ENCODE measurements at places on chromosomes 12 and 14. TPM values are rescaled to one million over a fixed set of nuclear protein-coding genes. Genes with fewer than 3 reads are reported as not detected.

DNA sequence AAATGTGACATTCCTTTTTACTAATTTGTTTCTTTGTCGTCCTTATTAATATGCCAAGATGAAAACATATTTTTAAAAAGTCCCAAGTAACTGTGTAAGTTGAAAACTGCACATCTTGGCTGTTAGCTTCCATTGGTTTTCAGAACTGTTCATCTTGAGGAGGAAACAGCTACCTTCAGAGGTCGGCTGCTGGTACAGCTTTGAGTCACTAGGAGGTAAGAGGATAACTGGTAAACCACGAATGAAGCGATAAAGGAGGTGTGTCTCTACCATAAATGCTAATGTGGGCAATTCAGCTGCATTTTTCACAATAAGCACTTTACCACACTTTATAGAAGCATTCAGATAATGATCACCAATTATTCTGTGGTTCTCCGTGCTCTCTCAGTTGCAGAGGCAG lies 137.5 kb upstream of the KRAS start:
- DNase-seq, result peak; percentile 32

The SMIM41 gene
- total RNA-seq, result not detected

DNA sequence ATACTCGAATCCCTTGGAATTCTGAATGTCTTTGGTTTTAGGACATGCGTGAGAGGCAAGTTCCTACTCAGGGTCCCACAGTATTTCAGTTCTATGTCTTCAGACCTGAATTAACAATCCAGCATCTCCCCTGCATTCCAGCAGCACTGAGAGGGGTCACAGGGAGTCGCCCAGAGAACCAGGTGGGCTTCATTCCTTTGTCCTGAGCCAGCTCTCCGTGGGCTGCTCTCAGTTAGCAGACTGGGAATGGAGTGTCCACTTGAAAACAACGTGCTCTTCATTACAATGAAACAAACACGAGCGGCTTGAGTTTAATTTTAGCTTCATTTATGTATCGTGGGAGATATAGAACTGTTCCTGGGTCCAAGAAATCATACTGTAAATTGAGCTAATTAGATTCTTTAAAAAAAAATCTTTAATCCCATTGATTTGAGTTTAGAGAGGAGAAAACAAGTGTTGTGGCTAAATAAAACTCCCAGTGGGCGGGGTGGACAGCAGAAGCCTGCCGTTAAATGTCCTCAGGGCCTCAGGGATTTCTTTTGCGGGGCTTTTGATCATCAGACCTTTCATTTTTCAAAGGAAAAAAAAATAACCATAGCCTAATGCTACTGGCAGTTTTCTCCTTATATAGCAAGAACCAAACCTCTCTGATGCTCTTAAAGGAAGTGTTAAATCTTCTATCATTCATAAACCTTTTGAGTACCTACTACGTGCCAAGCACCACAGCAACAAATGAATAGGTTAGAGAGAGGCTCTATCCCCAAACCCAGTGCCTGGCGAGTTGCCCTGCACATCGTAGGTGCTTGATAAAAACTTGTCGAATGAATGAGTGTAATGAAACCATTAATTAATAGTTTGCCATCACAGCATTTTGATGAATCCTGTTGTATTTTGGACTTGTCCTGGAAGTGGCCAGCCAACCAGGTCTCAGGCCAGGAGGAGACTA lies 140.4 kb downstream of the CHST11 start:
- no peak for DNase-seq

The OLR1 gene
- total RNA-seq, result 0.11 TPM

The PPM1H gene
- 0.13 TPM for total RNA-seq

Data from CD8-positive, alpha-beta memory T cell (primary cell).